ENCODE measurements at places on chromosomes 5 and 9. TPM values are rescaled to one million over a fixed set of nuclear protein-coding genes. Genes with fewer than 3 reads are reported as not detected.

Gene LOX
- total RNA-seq, result not detected

DNA sequence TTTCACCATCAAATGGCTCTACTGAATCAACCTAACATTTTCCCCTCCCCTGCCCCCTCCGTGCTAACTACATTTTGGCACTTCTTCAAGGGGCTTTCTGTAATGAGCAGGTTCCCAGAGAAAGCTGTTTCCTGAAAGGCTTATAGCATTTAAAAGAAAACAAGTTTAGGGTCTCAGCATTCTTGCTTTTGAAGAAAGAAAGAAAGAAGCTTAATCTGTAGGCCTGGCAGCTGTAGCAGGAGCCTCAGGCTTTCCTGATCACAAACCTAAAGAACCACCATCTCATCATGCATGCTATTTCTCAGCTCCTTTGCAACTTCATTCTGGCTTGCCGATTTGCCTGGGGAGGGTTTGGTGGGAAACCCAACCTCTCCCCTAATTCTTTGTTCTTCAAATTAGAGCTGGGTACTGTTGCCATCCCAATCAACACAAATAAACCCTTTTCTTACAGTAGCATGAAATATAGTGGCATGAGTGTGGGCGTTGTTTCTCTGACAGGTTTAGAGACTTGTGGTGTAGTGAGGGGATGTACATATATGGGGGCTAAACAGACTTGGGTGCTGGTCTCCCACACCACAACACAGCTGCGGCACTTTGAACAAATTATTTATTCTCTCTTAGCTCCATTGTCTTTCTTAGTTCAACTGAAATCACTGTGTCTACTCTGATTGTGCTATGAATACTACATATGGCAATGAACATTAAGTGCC, 160.5 kb upstream of the TNC start:
- H3K27ac ChIP-seq, result no peak overlapping the region
- no peak overlapping the region for H3K4me3 ChIP-seq
- no peaks in the 10 kb centered on the region for H3K4me1 ChIP-seq
- H3K36me3 ChIP-seq, result no peaks in the 10 kb centered on the region

- no peaks in the 10 kb centered on the region for H3K36me3 ChIP-seq
- H3K4me1 ChIP-seq, result no peaks in the 10 kb centered on the region
- no peak for DNase-seq
- no peak overlapping the region for H3K4me3 ChIP-seq
- peaks cover 5% of the 10 kb centered on the region for H3K27me3 ChIP-seq
Measured at GRCh38 chr5:61617039-61617438, 285.0 kb downstream of the ZSWIM6 start.

Gene SIT1
- total RNA-seq, result 210 TPM

- no peak for DNase-seq
- H3K4me3 ChIP-seq, result peak overlapping the region; percentile 79
- peaks cover 23% of the 10 kb centered on the region for H3K4me1 ChIP-seq
- peaks cover 45% of the 10 kb centered on the region for H3K27me3 ChIP-seq
- H3K27ac ChIP-seq, result no peak overlapping the region
Measured at GRCh38 chr9:75889577-75889976, 896 bp upstream of the PCSK5 start.

Gene MLANA
- not detected for total RNA-seq

GRCh38 chr9:19533373-19533772, 124.6 kb downstream of the ACER2 start:
- peaks cover 5% of the 10 kb centered on the region for H3K27me3 ChIP-seq
- H3K36me3 ChIP-seq, result no peaks in the 10 kb centered on the region
- H3K4me1 ChIP-seq, result no peaks in the 10 kb centered on the region
- no peak overlapping the region for H3K4me3 ChIP-seq
- no peak overlapping the region for H3K27ac ChIP-seq
- no peak for DNase-seq

GRCh38 chr5:74766418-74766848, 484 bp downstream of the GFM2 start:
- H3K27me3 ChIP-seq, result no peaks in the 10 kb centered on the region
- peak overlapping the region; percentile 98 for H3K4me3 ChIP-seq
- peak overlapping the region; percentile 95 for H3K27ac ChIP-seq
- peaks cover 46% of the 10 kb centered on the region for H3K4me1 ChIP-seq

GRCh38 chr5:55226027-55226933, 835 bp downstream of the MCIDAS start:
- peak overlapping the region; percentile 56 for H3K4me3 ChIP-seq
- peaks cover 40% of the 10 kb centered on the region for H3K4me1 ChIP-seq
- DNase-seq, result peak; percentile 64
- H3K27ac ChIP-seq, result no peak overlapping the region
- peaks cover 6% of the 10 kb centered on the region for H3K36me3 ChIP-seq
- peaks cover 87% of the 10 kb centered on the region for H3K27me3 ChIP-seq

GRCh38 chr9:13769006-13769405, 489.5 kb upstream of the MPDZ start:
- H3K36me3 ChIP-seq, result no peaks in the 10 kb centered on the region
- H3K27ac ChIP-seq, result no peak overlapping the region
- no peaks in the 10 kb centered on the region for H3K27me3 ChIP-seq
- H3K4me1 ChIP-seq, result no peaks in the 10 kb centered on the region

Gene DDX41
- total RNA-seq, result 107 TPM

Gene PDGFRB
- total RNA-seq, result 7.2 TPM

GRCh38 chr5:142117579-142118151, 9.1 kb downstream of the NDFIP1 start:
- H3K27me3 ChIP-seq, result no peaks in the 10 kb centered on the region
- peaks cover 61% of the 10 kb centered on the region for H3K4me1 ChIP-seq
- peaks cover 45% of the 10 kb centered on the region for H3K36me3 ChIP-seq
- H3K27ac ChIP-seq, result no peak overlapping the region
- no peak overlapping the region for H3K4me3 ChIP-seq

DNA sequence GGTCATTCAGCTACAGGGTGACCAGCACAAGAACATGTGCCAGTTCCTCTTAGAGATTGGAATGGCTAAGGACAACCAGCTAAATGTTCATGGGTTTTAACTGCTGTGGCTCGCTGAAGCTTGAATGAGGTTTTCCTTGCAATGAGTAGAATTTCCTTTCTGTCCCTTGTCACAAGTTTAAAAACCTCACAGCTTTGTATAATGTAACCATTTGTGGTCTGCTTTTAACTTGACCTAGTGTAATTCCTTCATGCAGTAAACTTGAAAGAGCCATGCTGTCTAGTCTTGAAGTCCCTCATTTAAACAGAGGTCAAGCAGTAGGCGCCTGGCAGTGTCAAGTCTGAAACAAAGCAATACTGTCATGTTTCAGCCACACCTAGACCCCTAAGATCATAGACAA, 181.3 kb upstream of the DMRT1 start:
- H3K36me3 ChIP-seq, result no peaks in the 10 kb centered on the region
- H3K27ac ChIP-seq, result no peak overlapping the region
- H3K27me3 ChIP-seq, result peaks cover 3% of the 10 kb centered on the region

DNA sequence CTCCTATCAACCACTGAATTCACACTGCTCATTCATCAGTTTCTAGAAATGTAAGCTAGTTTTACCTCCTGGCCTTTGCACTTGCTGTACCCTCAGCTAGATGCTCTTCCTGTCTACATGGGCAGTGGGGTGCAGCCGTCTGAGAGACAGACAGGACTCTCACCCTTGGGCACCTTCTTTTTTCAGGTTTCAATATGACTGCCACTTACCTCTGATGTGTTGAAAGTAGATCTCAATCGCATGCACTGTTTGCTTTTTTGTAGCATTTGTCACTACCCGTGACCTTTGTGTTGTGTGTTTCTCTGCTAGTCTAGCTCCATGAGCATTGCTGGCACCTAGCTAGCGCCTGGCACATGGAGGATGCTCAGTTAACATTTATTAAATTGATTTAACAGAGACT, 403.1 kb upstream of the TRPC7 start:
- no peak overlapping the region for H3K27ac ChIP-seq
- H3K27me3 ChIP-seq, result no peaks in the 10 kb centered on the region
- H3K4me1 ChIP-seq, result no peaks in the 10 kb centered on the region
- no peak for DNase-seq
- H3K4me3 ChIP-seq, result no peak overlapping the region
- no peaks in the 10 kb centered on the region for H3K36me3 ChIP-seq

Gene PCDH12
- total RNA-seq, result 2.0 TPM

Gene C9orf43
- 0.40 TPM for total RNA-seq

GRCh38 chr9:125255781-125256391, 5.7 kb upstream of the GAPVD1 start:
- H3K4me1 ChIP-seq, result peaks cover 6% of the 10 kb centered on the region
- no peaks in the 10 kb centered on the region for H3K36me3 ChIP-seq
- no peak for DNase-seq
- peaks cover 2% of the 10 kb centered on the region for H3K27me3 ChIP-seq
- no peak overlapping the region for H3K4me3 ChIP-seq

Gene DAB2
- not detected for total RNA-seq

Gene TRIM52
- 24.2 TPM for total RNA-seq

GRCh38 chr5:78473751-78474150, 113.3 kb downstream of the SCAMP1 start:
- no peak overlapping the region for H3K4me3 ChIP-seq
- no peaks in the 10 kb centered on the region for H3K27me3 ChIP-seq
- H3K27ac ChIP-seq, result no peak overlapping the region
- no peak for DNase-seq
- no peaks in the 10 kb centered on the region for H3K36me3 ChIP-seq
- no peaks in the 10 kb centered on the region for H3K4me1 ChIP-seq

Gene IL9
- not detected for total RNA-seq

DNA sequence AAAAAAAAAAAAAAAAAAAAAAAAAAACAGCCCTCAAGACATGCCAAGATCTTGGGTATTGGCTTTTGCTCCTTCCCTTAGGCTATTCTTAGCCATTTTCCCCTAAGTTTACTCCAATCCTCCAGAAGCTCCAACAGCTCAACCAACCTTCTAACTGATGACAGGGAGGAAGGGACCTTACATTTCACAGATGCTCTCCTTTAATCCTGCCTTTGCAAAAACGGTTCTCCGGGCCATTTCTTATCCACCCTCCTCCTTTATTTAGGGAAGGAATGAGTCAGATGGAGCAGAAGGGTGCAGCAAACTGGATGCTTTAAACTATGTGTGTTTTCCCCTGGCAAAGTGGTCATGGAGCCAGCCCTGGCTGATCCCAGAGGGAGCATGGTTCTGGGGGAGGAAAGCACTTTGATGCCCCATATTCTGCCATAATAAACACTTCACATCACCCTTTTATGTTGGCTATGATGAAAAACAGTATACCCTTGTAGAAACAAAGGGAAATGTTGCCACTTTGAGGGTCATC, 369.4 kb upstream of the DMAC1 start:
- H3K4me3 ChIP-seq, result no peak overlapping the region
- H3K27me3 ChIP-seq, result no peaks in the 10 kb centered on the region
- H3K36me3 ChIP-seq, result no peaks in the 10 kb centered on the region
- no peak for DNase-seq
- no peak overlapping the region for H3K27ac ChIP-seq

DNA sequence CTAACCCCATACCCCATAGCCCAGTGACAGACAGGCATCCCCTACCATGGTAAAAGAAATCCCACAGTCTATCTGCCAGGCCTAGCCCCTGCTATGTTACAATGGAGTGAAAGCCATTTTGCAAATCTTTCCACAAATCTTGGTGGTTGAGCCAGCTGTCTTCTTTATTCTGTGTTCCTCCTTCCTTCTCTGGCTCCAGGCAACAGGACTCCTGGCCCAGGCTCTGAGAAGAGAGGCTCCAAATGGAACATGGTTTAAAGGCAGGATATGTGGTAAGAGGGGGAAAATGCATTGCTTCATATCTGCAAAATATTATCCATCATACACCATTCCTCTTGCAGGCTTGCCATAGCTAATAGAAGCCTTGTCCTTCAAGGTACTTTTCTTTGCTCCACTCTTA, 25.2 kb downstream of the FGF1 start:
- peaks cover 11% of the 10 kb centered on the region for H3K27me3 ChIP-seq
- H3K4me1 ChIP-seq, result no peaks in the 10 kb centered on the region
- H3K36me3 ChIP-seq, result no peaks in the 10 kb centered on the region
- DNase-seq, result no peak

DNA sequence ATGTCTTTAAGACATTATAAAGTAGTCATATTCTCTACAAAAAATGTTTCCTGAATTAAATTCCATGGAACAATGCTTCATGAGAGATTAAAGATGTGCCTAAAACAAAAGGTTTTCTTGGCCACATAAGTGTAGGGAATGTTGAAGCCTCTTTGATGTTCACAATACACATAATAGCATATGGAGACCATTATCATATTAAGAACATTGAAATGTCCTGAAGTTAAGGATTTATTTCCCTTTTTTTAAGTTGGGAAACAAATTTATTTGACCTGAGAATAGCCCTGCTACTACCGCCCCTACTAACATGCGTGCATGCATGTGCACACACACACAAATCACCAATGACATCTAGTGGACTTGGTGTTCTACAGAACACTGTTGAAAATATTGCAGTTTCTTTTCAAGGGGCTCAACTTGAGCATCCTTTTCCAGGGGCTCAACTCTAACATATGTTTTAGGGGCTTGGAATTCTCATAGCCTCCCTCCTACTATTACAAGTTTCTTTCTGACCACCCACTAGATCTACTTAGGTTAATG, 124.9 kb upstream of the C6 start:
- no peaks in the 10 kb centered on the region for H3K36me3 ChIP-seq
- no peaks in the 10 kb centered on the region for H3K4me1 ChIP-seq
- no peak for DNase-seq
- H3K4me3 ChIP-seq, result no peak overlapping the region
- no peak overlapping the region for H3K27ac ChIP-seq
- H3K27me3 ChIP-seq, result no peaks in the 10 kb centered on the region

- peaks cover 4% of the 10 kb centered on the region for H3K36me3 ChIP-seq
- H3K4me3 ChIP-seq, result no peak overlapping the region
- no peaks in the 10 kb centered on the region for H3K4me1 ChIP-seq
- DNase-seq, result no peak
- no peak overlapping the region for H3K27ac ChIP-seq
- H3K27me3 ChIP-seq, result peaks cover 3% of the 10 kb centered on the region
Measured at GRCh38 chr9:20087481-20087880, 298.6 kb upstream of the SLC24A2 start.

- no peak overlapping the region for H3K27ac ChIP-seq
- no peak overlapping the region for H3K4me3 ChIP-seq
- H3K4me1 ChIP-seq, result peaks cover 7% of the 10 kb centered on the region
- H3K27me3 ChIP-seq, result no peaks in the 10 kb centered on the region
- DNase-seq, result no peak
- peaks cover 3% of the 10 kb centered on the region for H3K36me3 ChIP-seq
Measured at GRCh38 chr9:95035846-95036245, 281.7 kb downstream of the FANCC start.

Gene SHC3
- not detected for total RNA-seq

GRCh38 chr5:72845889-72846288, 29.4 kb downstream of the TNPO1 start:
- DNase-seq, result no peak
- no peak overlapping the region for H3K4me3 ChIP-seq
- peaks cover 17% of the 10 kb centered on the region for H3K36me3 ChIP-seq
- peaks cover 2% of the 10 kb centered on the region for H3K27me3 ChIP-seq
- no peak overlapping the region for H3K27ac ChIP-seq

DNA sequence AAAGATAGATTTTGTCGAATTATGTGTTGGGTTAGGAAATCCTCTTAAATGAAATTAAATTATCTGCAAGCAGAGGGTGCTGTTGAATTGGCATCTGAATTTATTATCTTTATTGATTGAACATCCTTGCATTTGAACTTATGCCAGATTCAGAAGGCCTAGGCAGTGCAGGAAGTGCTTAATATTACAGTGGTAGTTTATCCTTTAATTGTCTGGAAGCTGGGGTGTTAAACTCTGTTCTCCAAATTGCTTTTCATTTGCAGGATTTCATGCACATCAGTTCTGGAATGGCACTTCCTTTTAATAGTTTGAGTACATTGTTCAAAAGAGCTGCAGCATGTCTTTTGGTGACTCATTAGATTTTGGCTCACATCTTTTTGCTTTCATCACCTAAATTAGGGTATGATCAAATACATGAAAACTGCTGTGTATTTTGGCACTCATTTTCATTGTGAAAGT, 186.3 kb downstream of the KDM4C start:
- peaks cover 9% of the 10 kb centered on the region for H3K4me1 ChIP-seq
- no peak overlapping the region for H3K4me3 ChIP-seq
- no peak overlapping the region for H3K27ac ChIP-seq

Measured in activated CD4-positive, alpha-beta memory T cell treated with anti-CD3 and anti-CD28 coated beads, Interleukin-2, amount 10 ng/mL, durations not matched to agents 7 days and 5 days (primary cell).